Stimulated activated CD4-positive, alpha-beta T cell treated with anti-CD3 and anti-CD28 coated beads, Interleukin-4, amount 100 ng/mL, for 1 hour (primary cell): ENCODE measurements at places on chromosomes 16 and 17.

DNA sequence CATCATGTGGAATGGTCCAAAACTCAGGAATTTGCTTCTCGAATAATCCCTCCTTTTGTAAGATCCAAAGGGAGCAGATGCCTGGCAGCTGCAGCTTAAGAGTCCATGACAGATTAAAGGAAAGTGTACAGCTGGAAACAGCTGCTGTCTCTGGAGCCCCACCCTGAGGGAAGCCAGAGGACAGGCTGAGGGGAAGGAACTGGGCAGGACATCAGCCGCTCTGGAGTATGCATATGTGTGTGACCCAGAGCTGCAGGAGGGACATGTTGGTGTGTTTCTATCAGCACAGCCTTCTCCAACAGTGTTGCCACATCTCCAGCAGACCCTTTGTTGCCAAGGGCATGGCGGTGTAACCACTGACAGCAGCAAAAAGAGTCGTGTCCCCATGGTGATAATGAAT lies 46.2 kb downstream of the CYB561 start:
- no peak for DNase-seq

DNA sequence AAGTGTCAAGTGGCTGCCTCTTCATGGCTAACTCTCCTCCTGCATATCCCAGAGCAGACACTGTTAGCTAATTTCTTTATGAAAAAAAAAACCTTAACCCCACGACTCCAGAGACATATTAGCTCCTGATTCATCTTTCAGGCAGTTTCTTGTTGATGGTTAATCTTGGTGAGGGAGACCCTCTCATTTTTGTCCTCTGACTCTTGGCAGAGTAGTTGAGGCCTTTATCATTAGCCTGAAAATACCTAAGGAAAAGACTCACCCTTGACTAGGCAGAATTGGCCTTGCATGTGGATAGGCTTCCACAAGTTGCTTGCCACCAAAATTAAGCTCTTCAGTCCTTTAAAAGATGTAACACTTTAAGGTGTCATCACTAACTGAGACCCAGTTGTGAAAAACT lies 4.0 kb downstream of the CRYBA1 start:
- DNase-seq: no peak

DNA sequence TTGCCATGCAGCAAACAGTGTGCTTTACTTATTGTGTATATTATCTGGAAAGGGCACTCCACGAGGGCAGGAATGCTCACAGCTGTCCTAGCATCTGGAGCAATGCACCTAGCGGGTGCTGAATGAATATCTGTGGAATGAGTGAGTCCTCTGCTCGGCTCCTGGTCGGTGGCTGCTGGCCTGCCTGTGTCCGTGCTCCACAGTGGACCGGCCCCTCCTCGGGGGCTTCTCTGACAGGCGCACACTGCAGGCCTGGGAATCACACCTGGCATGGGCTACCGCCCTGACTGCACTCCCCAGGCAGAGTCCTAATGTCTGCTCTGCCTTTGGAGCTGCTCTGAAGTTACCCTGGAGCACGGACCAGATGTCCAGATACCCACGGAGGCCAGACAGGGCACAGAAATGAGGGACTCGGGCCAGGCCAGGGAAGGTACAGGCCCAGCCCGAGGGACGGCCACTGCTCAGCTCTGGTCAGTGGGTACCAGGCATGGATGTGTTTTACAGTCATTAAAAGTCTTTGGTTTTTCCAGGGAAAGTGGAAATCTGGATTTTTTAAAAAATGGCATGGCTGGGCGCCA lies 21.1 kb upstream of the AKTIP start:
- DNase-seq: no peak

DNA sequence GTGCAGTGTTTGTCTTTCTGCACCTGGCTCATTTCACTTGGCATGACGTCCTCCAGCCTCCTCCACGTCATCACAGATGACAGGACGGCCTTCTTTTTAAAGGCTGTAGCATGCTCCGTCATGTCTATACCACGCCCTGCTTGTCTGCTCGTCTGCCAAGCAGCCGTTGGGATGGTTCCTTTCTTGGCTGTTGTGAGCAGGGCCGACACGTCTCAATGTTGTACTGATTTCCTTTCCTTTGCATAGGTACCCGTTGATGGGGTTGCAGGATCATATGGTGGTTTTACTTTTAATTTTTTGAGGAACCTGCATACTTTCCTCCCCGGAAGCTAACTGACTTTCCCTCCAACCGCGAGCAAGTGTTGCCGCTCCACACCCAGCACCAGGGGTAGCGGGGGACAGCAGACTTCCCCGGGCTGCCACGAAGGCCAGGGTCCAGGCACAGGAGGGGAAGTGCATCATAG lies 212.2 kb upstream of the ZNF469 start:
- no peak for DNase-seq

DNA sequence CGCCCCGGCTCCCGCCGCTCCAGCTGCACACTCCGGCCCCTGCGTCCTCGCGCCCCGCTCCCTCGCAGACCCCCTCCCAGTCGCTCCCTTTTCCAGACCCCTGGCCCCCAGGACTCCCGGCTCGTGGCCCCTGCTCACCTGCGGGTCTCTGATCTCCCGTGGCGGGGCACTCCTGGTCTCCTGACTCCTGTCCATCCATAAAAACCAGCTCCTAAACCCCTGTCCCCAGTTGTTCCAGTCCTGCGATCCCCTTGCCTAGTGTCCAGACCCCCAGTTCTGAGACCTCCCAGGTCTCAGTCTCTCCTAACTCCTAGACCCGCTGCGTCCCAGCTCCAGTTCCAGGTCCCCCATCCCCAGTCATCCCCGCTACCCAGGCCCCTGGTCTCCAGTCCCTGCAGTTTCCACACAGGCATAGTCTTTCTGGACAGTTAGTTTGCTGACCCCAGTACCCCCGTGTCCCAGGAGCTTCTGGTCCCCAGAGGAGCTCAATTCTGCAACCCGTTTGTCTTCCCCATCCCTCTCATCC lies 379 bp downstream of the SNX29 start:
- DNase-seq: no peak

DNA sequence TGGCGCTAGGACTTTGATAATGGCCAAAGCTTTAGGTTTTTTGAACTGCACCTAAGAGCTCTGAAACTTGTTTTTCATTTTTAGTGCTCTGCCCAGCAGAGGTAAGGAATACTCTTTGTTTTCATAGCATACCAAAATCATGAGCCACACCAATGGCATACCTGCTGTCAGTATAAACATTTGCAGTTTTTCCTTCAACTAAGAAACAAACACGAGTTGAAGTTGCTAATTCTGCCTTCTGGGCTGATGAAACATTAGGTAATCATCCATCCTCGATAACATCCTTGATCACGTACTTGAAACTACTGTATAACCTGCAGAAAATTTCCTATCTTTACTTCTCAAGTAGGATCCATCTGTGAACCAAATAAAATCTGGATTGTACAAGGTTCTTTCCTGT lies 20.6 kb upstream of the B4GALNT2 start:
- DNase-seq: no peak

DNA sequence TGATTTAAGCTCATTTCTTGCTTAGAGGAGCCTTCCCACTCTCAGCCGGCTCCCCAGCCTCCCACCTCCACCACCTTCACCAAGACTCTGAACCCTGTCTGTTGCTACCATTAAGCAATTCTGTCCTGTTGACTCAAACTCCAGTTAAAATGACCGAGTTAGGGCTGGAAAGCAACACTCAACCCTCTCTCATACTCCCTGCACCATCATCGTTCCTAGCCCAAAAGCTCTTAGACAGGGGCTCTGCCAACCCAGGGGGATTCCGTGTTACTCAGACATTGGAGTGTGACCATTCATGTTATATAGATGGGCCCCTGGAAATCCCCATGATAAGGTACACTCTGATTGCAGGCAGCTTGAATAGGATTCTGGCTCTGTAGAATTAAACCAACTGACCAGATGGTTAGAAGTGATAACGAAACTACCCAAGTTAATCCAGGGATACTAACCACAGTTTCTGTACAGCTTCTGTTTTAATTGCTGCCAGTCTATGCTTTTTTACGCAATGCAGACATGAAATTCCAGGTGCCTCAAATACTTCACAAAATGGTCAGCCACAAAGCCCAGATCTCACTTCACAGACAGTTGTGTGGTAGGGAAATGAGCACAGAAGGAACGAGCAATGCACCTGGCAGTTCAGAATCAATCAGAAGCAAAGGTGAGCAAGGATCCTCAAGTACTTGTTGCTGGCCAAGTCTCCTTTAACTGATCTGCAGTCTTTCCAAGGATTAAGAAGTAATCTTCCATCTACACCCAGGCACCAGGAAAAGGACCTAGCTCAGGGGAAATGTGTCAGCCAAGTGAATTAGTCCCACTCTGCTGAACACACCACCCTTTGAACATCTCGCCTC lies 2.1 kb downstream of the SSTR2 start:
- no peak for DNase-seq

DNA sequence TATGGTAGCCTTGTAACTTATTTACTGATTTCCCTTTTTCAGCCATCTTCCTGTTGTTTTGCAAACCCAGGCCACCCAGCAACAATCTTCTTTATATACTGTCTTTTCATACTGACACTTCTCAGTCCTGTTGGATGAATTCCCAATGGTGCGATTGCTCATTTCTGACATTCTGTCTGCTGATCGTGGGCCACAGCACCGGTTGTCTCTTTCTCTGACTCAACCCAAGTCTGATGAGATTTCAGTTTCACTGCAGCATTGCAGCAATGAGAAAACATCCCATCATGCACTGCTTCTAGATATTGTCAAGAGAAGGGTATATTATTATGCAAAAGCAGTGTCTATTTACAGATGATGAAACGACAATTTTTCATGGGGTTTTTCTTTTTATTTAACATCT lies 349.2 kb upstream of the HSBP1 start:
- DNase-seq: no peak

DNA sequence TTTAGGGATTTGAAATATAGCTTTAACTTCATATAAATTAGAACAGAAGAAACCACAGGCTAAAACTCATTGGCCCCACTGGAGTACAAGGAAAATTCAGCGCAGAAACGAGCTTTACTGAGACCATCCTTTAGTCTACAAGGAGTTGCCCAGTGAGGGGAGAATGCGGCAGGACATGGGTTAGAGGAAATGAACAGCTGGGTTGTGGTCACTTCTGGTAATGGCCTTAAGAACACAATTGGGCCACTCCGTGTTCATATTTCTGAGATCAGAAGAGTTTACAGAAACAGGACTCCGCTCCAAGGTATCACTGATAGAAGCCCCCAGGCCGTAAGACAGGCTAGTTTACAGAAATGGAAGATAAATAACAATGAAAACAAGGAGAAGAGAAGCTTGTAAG lies 188.3 kb downstream of the ZFHX3 start:
- DNase-seq: no peak

DNA sequence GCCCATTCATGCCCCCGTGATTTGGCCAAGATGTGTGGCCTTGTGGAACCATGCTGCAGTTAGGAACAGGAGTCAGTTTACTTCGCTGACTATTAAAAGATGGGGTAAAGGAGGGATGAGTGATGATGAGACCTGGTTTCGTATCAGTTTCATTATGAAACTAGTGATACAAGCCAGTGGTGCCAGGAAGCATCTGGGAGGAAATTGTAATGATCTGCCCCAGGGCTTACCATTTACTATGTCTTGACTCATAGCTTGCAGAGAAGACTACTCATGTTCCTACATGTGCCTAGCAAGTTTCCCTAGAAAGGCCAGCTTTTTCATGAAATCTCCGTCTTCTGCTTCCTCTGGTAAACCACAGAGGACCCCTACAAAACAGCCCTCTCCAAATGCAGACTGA lies 23.2 kb downstream of the CDH3 start:
- DNase-seq: no peak

- no peak for DNase-seq
These were observed 11.0 kb downstream of the CYB561 start for GRCh38 chr17:63434951-63435571.

DNA sequence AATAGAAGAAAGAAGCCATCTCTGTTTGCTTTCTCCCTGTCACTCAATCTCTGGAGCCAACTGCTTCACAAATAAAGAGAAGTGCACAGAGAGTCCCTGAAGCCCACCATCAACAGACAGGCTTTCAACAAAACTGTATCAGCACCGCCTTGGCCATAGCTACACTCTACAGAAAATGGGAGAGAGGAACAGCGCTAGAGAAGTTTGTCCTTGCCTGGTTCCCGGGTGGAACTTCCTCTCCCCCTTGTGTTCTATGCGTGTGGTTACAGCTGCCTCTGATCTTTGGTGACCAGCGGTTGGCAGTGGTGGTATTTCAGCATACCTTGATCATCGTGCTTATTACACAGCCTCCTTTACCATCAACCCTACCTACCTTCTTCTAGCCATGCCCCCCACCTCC lies 91.4 kb upstream of the CCL2 start:
- no peak for DNase-seq

- DNase-seq: no peak
These were observed 49.1 kb downstream of the GRB2 start for GRCh38 chr17:75356260-75356937.

- no peak for DNase-seq
These were observed 8.0 kb upstream of the SLC6A2 start for GRCh38 chr16:55647798-55648197.

GRCh38 chr17:68446626-68447041 lies 10.7 kb downstream of the WIPI1 start:
- DNase-seq: no peak

- DNase-seq: no peak
These were observed 245.0 kb downstream of the KCNJ2 start for GRCh38 chr17:70414300-70414699.

- peak; percentile 22 for DNase-seq
These were observed 537 bp downstream of the PALB2 start for GRCh38 chr16:23640615-23640930.

GRCh38 chr16:66083171-66083570 lies 283.3 kb upstream of the CDH5 start:
- no peak for DNase-seq

- no peak for DNase-seq
These were observed 23.9 kb upstream of the C1QTNF8 start for GRCh38 chr16:1119766-1120576.

DNA sequence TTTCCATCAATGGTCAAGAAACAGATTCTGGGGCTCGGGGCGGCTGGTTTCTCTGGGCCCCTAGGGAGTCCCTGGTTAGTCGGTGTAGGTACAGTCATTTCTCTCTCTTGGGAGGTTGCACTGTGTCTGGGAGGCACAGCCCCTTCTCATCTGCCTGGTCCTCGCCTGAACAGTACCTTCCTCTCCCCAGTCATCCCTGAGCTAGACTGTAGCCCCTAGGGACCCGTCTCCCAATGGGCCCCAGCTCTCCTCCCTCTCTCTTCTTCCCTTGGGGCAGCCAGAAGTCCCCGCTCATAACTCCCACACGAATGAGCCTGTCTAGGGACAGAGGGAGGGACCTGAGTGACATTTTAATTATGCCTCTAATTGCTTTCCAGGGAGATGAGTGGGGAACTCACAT lies 20.2 kb upstream of the CPSF4L start:
- no peak for DNase-seq

GRCh38 chr16:86019446-86020047 lies 120.6 kb downstream of the IRF8 start:
- no peak for DNase-seq

DNA sequence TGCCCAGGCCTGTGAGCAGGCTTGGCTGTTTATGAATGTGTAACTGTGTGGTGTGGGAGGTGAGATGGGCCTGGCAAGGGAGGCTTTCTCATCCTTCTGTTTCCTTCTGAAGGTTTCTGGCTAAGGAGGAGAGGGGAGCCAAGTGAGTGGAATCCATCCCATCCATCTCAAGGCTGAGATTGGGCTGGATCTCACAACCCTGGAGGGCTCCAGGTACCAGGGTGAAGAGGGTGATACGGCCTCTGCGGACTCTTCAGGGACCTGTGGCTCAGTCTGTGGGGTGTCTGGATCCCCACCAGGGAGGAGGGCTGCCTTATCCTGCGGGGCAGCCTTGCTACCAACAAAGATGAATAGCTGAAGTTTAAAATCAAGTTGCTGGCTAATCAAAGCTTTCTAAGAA lies 7.0 kb downstream of the ZNF629 start:
- no peak for DNase-seq
